ENCODE measurements at places on chromosomes 4 and X.

- DNase-seq: no peak
Measured at GRCh38 chrX:50211510-50211909, 6.9 kb downstream of the CCNB3 start.

- DNase-seq: no peak
Measured at GRCh38 chr4:154119317-154119716, 330.4 kb upstream of the SFRP2 start.

DNA sequence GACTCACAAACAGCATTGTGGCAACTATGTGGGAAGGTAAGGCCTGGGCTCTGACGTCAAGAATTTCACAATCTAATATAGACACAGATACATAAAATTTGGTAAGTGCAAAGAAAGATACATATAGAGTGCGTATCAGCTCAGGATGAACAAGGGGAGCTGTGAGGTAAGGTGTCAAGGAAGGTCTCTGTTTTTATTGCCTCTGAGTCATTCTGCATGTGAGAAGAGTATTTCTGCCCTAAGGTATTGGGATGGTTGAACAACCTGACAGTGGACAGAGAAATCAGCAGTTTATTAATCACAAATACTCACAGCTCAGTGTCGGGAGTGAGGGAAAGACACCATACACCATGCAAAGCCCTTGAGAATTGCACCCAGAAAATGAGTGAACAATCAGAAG is 89.8 kb downstream of the COMMD8 start:
- no peak for DNase-seq

- DNase-seq: no peak
Measured at GRCh38 chrX:2767631-2768455, 16.0 kb downstream of the XG start.

GRCh38 chr4:148730766-148731165 is 288.6 kb upstream of the NR3C2 start:
- DNase-seq: no peak

DNA sequence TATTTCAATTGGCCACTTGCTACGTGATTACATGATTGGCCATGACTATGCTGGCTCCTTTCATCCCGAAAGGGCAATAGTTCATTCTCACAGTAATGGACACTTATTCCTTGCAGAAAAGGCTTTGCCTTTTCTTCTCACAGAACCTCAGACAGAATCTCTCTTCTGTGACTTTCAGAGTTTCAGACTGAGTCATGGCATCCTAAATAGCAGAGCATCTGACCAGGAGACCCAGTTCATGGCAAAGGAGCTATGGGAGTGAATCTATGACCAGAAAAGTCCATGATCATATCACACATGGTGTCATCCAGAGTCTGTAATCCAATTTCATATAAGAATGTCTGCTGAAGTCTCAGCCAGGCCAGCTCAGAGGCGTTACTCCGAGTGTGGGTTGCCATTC is 263.3 kb upstream of the CLNK start:
- no peak for DNase-seq

DNA sequence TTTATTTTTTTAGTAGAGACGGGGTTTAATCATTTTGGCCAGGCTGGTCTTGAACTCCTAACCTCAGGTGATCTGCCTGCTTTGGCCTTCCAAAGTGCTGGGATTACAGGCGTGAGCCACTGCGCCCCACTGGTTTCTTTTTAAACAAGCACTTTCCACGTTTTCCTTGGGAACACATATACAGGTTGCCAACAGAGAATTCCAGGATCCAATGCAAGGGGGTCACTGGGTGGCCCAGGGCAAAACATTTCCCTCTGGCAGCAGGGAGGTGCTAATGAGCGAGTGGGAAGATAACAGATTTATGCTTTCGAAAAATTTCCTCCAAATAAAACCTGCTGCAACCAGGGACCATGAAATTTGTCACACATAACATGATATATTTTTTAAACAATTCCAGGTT is 41.1 kb downstream of the ADRA2C start:
- no peak for DNase-seq

DNA sequence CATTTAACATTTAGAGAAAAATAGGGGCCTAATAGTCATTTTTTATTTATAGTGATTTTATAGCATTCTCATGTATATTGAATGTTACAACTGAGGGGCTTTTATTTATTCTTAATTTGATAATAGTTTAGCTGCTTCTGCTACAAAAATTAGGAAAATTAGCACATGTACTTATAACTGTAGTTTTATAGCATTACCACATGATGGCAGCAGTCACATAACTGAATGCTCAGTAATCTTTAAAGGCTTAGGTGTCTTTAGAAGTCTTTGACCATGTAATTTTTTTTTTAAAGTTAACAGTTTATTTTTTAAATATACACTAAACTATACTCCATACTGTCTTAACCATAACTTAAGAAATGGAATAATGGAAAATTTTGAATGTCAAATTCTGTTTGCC is 136.6 kb downstream of the STAG2 start:
- DNase-seq: no peak

DNA sequence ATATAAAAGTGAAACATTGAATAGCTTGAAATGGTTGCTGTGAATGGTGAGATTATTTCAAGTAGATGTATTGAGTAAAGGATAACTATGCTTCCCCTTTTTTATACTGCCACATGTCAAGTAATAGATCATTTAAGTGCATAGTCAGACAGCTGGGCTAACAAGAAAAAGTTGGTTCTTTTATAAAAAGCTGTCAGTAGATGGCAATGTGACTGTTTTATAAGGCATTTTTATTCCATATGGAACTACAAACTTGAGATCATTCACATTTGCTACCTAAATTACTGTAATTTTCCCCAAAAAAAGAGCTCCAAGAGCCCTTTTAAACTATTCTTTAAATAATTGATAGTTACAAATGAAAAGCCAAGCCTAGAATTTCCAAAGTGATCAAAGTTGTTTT is 831.0 kb downstream of the C4orf33 start:
- DNase-seq: no peak

Data from NCI-H2107 (cell line).